ENCODE measurements at places on chromosomes 7 and 10.

DNA sequence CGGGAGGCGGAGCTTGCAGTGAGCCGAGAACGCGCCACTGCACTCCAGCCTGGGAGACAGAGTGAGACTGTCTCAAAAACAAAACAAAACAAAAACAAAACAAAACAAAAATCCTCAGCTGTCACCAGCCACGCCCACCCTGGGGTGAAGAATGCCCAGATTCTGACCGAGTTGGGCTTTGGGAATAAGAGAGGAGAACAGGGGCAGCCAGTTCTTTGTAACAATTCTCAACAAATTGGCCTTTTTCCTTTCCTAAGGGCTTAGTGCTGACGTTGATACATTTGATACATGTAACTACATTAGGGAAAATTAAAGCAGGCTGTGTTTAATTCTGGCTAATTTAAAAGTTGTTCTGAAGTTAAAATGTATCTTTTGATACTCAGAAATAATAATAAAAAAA is 121.0 kb downstream of the EPC1 start:
- no peak for DNase-seq

GRCh38 chr10:21173802-21174714 is 276.9 kb upstream of the NEBL start:
- peak; percentile 7 for DNase-seq

DNA sequence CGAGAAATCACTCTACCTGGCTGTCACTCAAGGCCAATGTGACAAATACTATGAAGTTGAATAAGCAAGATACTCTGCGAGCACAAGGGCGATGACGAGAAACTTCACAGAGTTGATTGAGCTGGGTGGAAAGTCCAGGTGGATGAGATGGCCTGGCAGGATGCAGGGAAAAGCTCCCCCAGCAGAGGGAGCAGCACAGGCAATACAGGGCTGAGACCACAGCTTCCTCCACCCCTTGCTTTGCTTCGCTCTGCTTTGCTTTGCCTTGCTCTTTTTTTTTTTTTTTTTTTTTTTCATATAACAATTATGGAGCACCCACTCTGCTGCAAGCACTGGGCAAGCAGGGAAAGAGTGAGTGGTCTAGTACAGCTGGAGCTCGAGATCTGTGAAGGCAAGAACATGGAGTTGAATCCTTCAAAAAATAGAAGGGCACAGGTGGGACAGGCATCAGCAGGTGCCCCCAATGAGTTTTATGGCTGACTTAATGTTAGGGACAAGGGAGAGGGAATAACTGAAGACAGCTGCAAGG is 88.3 kb downstream of the CABCOCO1 start:
- peak; percentile 62 for DNase-seq

DNA sequence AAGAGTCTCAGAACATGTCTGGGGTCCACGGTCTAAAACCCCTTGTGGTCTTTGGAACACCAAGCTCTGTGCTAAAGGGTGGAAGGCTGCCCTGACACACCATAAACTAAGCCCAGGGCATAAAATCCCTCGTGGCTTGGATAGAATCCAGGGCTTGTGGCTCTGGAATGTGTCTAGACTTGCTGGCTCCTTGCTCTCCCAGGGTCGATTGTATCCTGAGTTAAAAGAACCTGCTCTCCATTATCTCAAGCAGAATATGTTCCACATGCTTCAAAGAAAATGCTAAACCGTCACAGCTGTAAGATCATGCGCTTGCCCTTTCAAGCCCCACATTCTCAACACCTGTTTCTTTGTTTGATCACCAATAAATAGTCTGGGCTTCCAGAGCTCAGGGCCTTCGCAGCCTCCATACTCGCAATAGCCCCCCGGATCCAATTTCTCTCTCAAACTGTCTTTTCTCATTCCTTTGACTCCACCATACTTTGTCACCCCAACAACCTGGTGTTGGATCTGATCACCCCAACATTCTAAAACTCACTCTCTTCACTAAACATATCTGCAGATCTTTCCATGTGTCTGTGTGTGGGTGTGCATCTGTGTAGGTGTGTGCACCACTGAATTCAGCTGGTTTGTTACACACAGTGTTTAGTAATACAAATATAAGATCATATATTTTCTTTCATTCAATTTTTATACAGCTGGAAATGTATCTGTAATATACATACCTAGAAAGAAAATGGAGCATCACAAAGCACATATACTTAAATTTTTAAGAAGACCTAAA is 238.5 kb downstream of the ZMYND11 start:
- DNase-seq, result no peak

DNA sequence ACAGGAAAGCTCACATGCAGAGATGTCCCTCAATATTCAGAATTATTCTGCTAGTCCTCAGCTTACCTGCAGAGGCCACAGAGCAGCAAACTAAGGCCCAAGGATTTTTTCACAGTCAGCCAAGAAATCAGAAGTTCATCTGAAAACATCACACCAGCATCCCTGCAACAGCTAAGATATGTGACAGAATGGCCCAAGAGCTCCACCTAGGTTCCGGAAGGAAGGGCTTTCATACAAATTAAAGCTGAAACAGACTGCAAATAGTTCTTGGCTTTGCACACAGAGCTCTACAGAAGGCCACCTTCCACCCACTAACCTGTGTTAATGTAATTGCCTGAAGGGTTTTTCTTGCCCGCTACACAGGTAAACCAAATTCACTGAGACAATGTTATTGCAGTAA is 438.8 kb upstream of the C7orf33 start:
- DNase-seq, result no peak

GRCh38 chr10:22427101-22427500 is 81.8 kb downstream of the SPAG6 start:
- no peak for DNase-seq

DNA sequence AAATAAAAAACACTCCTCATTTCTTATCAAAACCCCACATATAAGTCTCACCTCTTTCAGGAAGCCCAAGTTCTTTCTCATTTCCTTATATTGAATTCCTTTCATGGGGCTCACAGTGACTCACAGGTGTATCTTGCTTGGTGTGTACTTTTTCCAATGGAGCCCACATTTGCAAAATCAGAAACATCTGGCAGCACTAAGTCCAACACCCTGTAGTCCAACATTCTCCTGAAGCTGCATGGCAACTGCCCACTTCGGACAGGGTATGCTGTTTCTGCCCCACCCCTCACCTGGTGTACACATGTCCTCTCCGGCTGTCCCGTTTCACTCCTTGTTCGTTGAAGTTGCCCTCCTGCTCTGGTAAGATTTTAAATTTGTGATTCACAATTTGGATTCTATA is 544.1 kb downstream of the SORCS3 start:
- DNase-seq, result no peak

GRCh38 chr7:28725045-28725642 is 233.0 kb downstream of the TRIL start:
- DNase-seq, result no peak

DNA sequence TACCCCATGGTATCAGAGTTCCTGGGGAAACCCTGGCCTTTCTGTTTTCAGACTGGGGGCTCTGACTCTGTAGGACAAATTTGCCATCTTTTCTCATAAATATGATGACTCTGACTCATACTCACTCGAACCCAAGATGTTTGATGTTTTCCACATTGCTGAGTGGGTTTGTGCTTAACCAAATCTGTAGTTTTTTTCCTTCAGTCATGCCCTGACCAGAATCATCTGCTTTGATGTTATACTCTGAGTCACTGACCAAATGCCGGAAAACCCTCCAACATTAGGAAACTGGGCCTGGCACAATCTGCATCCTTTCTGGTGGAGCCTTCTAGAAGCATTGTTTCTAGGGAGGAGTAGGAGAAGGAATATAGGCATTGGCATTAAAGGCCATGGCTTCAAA is 118.7 kb downstream of the C10orf105 start:
- DNase-seq, result no peak

DNA sequence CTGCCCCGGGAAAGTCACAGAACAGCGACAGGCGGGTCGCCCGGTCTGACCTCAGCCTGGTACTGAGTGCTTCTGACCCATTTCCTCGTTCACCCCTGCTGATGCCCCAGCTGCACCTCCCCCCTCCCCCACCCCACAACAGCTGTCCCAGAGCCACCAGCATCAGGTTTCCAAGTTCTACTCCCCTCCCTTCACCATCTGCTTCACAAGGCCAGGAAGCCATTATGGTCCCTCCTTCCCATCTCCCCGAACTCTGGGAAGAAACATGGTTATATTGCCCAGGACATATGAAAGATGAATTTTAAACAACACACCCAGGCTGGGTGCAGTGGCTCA is 301.9 kb upstream of the GALNT17 start:
- DNase-seq, result no peak

- no peak for DNase-seq
Observed at GRCh38 chr10:79372871-79373270, 25.6 kb downstream of the PPIF start.

- no peak for DNase-seq
Observed at GRCh38 chr7:45646207-45646821, 72.1 kb downstream of the ADCY1 start.

DNA sequence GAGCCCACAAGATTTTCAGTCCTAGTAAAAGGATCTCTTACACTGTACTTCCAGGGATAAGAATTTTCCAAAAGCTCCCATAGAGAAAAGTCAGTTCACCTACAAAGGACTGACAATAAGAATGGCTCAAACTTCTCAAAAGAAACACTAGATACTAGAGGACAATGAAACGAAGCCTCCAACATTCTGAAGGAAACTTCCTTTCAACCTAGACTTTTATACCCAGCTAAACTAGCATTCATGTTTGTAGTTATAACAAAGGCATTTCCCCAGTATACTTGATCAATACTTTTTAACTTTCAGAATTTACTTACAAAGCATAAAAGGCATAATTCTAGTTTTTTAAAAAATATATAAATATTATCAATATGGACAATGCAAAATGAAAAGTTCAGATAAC is 41.0 kb upstream of the DNAAF5 start:
- no peak for DNase-seq

GRCh38 chr10:91708174-91708861 is 75.4 kb upstream of the PPP1R3C start:
- DNase-seq, result no peak

DNA sequence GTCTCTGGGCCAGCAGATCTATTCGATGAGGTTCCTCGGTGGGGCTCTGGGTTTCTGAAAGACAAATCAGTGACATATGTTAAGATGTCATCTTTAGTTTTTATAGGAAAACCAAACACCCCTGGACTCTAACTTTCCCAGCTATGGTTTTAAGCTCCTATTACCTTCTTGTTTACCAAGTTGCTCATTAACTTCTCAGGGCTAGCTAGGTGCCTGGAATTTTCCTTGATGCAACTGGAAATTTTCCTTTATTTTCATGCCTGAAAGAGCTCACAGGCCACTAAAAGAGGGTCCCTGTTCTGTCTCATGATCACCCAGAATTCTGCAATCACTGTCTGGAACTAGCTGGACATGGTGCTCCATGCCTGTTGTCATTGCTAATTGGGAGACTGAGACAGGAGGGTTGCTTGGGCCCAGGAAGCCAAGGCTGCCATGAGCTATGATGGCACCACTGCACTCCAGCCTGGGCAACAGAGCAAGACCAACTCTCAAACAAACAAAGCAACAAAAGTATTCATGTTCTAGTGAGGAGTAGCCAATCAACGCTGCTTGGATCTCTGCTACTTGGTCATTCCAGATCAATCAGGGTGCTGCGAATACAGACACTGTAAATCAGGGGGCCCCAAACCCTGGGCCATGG is 1173.5 kb upstream of the AUTS2 start:
- DNase-seq, result no peak

- no peak for DNase-seq
Observed at GRCh38 chr10:115045499-115045898, 47.7 kb upstream of the ATRNL1 start.

GRCh38 chr10:77392236-77392721 is 245.3 kb downstream of the KCNMA1 start:
- no peak for DNase-seq

DNA sequence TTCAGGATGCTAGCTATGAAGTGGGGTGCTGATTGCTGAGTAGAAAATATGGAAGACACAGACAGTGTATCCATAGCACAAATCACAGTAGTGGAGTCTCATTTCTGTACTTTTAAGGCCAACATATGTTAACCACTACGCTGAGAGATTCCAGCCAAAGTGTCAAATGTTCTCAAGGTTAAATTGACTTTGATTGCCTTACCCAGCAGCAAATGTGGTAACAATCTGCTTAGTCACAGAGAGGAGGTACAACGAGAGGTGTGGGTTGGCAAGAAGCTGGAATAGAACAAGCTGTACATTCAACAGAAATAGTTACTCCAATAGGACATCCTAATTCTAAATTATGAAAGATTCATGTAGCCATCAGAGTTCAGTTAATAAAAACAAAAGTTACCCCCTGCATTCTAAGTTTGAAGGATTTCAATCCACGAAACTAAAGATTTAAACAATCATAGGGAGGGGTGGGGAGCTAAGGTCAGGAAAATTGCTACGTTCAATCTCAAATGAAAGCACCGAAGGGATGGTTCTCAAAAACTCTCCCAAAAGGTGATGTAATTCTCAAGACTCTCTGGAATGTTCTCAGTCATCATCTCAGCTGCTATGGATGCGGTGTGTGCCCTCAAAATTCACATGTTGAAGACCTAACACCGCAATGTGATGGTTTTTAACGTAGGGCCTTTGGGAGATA is 137.0 kb downstream of the ETV1 start:
- no peak for DNase-seq

- no peak for DNase-seq
Observed at GRCh38 chr10:93072225-93072712, 1.4 kb upstream of the CYP26A1 start.

- DNase-seq, result no peak
Observed at GRCh38 chr10:52523696-52524095, 209.6 kb downstream of the DKK1 start.

- no peak for DNase-seq
Observed at GRCh38 chr10:14084875-14085274, 245.8 kb downstream of the FRMD4A start.

GRCh38 chr10:99523251-99523773 is 9.4 kb upstream of the NKX2-3 start:
- no peak for DNase-seq
